ENCODE measurements at places on chromosomes 16 and 17. TPM values are rescaled to one million over a fixed set of nuclear protein-coding genes. Genes with fewer than 3 reads are reported as not detected.

DNA sequence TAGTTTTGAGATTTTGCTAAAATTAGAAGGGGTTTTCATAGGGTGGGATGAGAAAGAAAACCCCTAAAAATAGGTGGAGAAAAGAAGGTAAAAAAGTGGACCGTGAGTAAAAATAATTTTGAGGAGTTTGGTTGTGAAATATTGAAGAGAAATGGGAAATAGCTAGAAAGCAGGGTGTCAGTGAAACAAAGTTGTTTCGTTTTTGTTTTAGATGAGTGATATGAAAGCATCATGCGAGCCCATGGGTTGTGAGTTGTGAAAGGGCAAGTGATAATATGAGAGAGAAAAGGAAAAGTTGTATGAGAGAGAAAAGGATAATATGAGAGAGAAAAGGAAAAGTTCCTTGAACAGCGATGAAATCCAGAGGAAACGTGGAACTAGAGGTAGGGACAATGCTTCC, 7.3 kb upstream of the SMIM36 start:
- DNase-seq: no peak
- H3K27ac ChIP-seq: no peak overlapping the region
- H3K4me1 ChIP-seq: peaks cover 16% of the 10 kb centered on the region
- H3K4me3 ChIP-seq: no peak overlapping the region
- H3K27me3 ChIP-seq: no peaks in the 10 kb centered on the region

DNA sequence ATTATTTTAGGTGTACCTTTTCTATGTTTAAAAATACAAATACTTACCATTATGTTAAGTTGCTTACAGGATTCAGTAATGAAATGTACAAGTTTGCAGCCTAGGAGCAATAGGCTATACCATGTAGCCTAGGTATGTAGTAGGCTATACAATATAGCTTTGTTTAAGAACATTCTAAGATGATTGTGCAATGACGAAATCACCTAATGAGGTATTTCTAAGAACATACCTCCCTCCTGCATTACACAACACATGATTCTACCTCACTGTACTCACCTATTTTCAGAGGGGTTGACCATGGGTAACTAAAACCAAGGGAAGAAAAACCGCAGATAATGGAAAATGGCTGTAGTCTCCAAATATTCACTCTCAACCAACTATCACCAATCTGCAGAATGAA, 35.3 kb upstream of the TBC1D3K start:
- no peaks in the 10 kb centered on the region for H3K36me3 ChIP-seq
- H3K4me3 ChIP-seq: no peak overlapping the region
- no peak overlapping the region for H3K27ac ChIP-seq
- no peak for DNase-seq

GRCh38 chr17:79515646-79516571, 94.9 kb downstream of the RBFOX3 start:
- no peaks in the 10 kb centered on the region for H3K36me3 ChIP-seq
- no peak overlapping the region for H3K4me3 ChIP-seq
- no peak overlapping the region for H3K27ac ChIP-seq
- H3K4me1 ChIP-seq: no peaks in the 10 kb centered on the region
- no peak for DNase-seq
- H3K27me3 ChIP-seq: peaks cover 76% of the 10 kb centered on the region

The CDH1 gene
- total RNA-seq: 0.70 TPM

Measured in HepG2 (cell line).